COLO829 (cell line): ENCODE measurements at places on chromosomes 12 and 14.
A peak's percentile ranks its signal among the peaks of the same experiment; 100 is the strongest.

DNA sequence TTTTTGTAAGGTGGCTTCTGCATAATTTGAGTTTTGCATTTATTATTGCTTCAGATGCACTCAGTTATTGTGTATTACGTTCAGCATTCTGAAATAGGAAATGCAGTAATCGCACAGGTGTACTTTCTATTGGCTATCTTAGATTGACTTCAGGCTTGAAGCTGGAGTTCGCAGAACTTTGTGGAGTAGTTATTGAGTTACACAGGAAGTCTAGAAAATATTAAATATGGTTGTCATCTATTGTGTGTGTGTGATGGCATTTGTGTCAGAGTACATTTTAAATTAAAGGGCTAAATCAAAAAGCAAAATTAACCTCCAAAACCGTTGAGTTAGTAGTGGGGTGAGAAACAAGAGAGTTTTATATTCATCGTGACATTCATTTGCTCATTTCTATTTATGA is 2.7 kb downstream of the ARID2 start:
- no peak for DNase-seq

DNA sequence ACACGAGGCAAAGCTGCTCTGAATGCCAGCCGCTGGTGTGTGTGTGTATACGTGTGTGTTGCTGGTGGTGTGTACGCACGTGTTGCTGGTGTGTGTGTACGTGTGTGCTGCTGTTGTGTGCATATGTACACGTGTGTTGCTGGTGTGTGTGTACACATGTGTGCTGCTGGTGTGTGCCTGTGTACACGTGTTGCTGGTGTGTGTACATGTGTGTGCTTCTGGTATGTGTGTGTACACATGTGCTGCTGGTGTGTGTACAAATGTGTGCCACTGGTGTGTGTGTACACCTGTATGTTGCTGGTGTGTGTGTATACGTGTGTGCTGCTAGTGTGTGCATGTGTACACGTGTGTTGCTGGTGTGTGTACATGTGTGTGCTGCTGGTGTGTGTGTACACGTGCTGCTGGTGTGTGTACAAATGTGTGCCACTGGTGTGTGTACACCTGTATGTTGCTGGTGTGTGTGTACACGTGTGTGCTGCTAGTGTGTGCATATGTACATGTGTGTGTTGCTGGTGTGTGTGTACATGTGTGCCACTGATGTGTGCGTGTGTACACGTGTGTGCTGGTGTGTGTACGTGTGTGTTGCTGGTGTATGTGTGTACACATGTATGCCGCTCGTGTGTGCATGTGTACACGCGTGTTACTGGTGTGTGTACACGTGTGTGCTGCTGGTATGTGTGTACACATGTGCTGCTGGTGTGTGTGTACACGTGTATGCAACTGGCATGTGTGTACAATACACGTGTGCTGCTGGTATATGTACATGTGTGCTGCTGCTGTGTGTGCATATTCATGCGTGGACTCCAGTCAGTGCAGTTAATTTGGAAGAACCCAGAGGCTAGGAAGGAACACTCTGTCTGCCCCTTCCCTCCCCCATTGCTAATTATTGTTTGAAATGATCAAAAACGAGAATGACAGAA is 47.2 kb downstream of the CACNA2D4 start:
- DNase-seq: no peak

DNA sequence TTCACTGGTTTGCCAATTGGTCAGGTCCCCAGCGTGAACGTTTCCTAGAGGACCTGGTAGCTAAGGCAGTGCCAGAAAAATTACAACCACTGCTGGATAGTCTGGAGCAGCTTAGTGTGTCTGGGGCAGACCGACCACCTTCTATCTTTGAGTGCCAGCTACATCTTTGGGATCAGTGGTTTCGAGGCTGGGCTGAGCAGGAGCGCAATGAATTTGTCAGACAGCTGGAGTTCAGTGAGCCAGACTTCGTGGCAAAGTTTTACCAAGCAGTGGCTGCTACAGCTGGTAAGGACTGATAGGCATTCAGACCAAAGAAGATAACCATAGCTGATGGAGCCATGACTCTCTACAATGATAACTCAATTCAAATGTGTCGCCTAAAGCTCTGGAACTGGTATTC is 2.5 kb downstream of the C14orf119 start:
- no peak for DNase-seq

DNA sequence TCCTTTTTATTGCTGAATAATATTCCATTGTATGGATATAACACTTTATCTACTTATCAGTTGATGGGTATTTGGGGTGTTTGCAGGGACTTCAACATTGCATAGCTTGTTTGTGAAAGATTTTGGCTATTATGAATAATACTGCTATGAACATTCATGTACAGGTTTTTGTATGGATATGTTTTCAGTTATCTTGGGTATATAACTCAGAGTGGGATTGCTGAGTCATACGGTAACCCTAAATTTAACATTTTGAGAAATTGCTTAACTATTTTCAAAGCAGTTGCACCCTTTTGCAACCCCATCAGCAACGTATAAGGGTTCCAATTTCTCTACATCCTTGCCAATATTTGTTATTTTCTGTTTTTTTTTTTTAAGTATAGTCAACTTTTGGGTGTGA is 27.3 kb upstream of the HELB start:
- DNase-seq: no peak

- DNase-seq: no peak
Measured at GRCh38 chr12:6584293-6584692, 16.2 kb upstream of the NOP2 start.

- DNase-seq: no peak
Measured at GRCh38 chr12:34305176-34305575, 282.9 kb downstream of the ALG10 start.

GRCh38 chr12:30774599-30774998 is 19.8 kb upstream of the CAPRIN2 start:
- DNase-seq: no peak

GRCh38 chr12:7376196-7376595 is 67.8 kb downstream of the CD163L1 start:
- DNase-seq: no peak

GRCh38 chr12:32889011-32889760 is 7.4 kb downstream of the PKP2 start:
- DNase-seq: no peak

DNA sequence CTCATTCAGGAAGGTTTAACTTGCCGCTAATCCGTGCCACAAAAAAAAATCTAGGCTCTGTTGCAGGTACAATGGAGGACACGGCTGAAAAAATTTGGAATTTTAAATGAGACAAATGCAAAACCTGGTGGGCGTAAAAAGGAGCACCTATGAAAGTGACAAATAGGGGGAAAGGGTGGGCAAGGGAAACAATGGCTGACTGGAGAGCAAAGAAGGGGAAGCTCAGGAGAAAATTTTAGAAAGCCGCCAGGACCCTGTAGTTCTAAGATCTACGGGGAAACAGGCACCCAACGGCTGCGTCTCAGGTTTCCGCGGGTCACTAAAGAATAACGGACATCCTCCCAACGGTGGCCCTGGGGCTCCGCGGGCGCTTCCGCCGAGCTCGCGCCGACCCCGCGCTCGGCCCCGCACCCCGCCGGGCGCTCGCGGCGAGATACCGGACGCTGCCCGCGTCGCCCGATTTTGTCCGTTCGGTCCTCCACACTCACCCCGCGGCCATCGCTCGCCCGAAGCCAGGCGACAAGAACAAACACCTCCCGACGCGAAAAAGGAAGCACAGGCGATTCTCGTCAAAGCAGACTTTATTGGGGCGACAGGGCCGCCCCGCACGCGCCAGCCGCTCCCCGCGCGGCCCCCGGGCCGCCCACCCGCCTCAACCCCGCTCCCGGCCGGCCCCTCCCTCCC is 1.1 kb upstream of the YY1 start:
- DNase-seq: peak; percentile 63
